ENCODE measurements at places on chromosomes 16 and 17.

DNA sequence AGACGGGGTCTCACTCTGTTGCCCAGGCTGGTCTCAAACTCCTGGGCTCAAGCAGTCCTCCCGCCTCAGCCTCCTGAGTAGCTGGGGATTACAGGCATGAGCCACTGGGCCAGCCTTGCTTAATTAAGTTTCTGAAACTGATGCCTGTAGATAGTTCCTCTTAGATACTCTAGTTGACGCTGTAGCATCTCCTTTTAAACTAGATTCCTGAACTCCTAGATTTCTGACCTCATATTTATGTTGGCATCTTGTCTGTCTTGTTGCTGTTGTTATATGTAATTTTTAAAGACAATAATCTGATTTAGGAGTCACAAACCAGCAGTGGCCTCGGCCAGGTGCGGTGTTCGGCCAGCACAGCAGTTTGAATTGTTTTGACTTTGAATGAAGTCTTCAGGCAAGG lies 37.5 kb downstream of the DHRS7B start:
- DNase-seq, result no peak

GRCh38 chr17:6041246-6041645 lies 28.9 kb upstream of the WSCD1 start:
- DNase-seq, result no peak

- no peak for DNase-seq
Measured at GRCh38 chr17:57694051-57694450, 51.0 kb downstream of the CCDC182 start.

- peak; percentile 55 for DNase-seq
Measured at GRCh38 chr17:74206332-74206818, 2.9 kb downstream of the RPL38 start.

- no peak for DNase-seq
Measured at GRCh38 chr16:69838489-69838888, 76.4 kb downstream of the WWP2 start.

DNA sequence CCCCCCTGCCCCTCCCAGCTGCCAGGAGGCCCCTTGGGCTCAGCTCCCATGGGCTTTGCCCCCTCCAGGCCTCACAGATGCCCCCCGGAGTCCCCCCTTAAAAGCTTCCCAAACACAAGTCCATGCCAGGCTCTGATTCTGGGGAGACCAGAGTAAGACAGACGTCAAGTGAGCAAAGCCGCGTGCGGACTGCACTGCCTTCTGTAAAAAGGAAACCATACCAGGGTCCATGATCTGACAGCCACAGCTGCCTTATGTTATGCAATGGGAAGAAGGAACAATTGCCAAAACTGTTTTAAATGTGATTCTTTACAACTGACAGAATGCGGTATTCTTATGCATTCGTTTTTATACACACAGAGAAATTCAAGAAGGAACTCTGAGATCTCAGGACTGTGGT lies 17.9 kb upstream of the HEXD start:
- DNase-seq, result no peak

- no peak for DNase-seq
Measured at GRCh38 chr16:79359082-79359481, 241.5 kb downstream of the MAF start.

- no peak for DNase-seq
Measured at GRCh38 chr16:19555938-19556771, 652 bp downstream of the VPS35L start.

- no peak for DNase-seq
Measured at GRCh38 chr16:23107117-23107516, 42.1 kb downstream of the USP31 start.

DNA sequence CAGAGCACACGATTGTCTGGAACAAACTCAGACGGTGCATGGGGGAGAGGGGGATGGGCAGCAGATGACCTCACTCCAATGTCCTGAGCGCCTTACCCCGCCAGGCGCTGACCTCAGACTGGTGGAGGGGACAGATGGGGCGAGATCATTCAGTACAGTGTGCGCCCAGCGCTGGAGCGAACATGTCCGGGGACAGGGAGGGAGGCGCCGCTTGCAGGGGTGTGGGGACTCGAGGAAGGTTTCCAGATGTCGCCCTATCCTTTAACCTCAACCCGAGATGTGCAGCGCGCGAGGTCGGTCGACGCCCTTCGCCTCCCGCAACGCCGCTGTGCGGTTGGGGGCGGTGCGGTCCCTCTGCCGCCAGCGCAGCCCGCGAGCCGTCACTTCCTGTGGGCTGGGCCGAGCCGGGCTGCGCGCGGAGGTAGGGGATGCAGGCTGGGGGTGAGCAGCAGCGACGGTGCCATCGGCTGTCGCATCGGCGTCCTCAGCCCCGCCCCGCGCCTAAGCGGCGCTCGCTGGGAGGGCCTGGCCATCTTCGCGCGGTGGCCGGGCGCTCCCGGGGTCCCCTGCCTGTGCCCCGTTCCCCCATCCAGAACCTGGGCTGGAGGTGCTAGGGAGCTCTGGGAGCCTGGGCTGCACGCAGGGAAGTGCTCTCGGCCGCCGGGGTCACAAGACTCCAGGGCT lies 5.3 kb upstream of the CDR2L start:
- peak; percentile 86 for DNase-seq

DNA sequence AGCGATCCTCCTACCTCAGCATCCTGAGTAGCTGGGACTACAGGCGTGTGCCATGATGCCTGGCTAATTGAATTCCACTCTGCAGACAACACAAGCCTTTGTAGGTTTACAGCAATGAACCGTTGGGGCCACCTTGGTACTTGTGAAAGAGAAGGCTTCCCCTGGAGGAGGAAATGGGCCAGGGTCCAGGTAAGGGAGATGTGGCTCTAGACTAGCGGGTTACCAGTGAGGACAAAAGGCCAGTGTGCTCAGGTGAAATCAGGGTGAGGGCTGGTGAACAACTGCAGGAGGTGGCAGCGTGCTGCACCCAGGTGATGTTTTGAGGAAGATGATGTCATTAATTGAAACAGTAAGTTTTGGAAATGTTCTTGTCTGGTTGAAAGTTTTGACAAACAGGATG lies 6.7 kb downstream of the SDR42E1 start:
- DNase-seq, result no peak

DNA sequence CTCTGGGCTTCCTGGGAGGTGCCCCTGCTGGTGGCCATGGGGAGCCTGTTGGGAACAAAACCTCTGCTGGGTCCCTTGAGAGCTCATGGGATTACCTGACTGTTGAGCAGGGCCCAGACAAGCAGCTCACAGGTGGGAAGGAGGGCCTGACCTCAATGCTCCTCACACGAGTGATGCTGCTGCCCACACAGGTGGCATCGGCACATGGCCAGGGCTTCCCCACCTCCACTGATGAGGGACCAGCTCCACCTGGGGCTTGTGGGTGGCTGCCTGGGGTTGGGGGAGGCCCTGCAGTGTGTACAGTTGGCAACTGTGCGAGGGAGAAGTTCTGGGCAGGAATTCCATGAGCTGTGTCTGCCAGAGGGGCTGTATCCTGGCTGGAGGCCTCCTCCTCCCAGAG lies 87.8 kb upstream of the NLRP1 start:
- DNase-seq, result no peak

DNA sequence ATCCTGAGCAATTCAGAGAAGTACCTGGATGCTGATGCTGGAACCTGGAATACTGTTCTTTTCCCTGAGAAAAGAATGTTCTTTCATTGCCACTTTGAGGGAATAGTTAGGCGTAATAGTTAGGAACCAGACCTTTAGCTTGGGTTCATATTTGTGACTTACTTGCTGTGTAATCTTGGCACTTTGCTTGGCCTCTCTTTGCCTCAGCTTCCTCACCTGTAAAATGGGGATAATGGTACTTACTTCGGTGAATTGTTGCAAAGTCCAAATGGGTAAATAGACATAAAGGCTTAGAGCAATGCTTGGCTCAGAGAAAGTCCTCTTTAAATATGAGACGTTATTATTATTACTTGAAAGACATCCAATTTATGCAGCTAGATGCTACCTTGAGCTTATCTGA lies 55.0 kb upstream of the CLEC19A start:
- no peak for DNase-seq

DNA sequence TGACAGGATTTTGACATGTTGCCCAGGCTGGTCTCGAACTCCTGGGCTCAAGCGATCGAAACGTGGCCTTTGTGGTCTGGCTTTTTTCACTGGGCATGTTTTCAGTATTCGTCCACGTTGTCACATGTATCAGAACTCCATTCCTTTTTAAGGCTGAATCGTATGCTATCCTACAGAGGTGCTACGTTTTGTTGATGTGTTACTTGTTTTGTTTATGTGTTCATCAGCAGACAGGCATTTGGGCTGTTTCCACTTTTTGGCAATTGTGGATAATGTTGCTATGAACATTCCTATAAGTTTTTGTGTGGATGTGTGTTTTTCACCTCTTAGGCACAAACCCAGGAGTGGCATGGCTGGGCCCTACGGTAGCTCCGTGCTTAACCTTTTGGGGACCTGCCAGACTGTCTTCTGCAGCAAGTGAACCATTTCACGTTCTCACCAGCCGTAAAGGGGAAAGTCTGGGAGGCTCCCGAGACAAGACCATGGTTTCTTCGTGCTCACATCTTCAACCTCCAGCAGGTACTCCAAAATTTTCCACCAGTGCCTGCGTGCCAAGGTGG lies 26.9 kb downstream of the ADCY9 start:
- DNase-seq, result no peak

- DNase-seq, result no peak
Measured at GRCh38 chr16:47887496-47887895, 268.3 kb downstream of the ABCC12 start.

- no peak for DNase-seq
Measured at GRCh38 chr16:85332175-85332574, 219.9 kb upstream of the CIBAR2 start.

DNA sequence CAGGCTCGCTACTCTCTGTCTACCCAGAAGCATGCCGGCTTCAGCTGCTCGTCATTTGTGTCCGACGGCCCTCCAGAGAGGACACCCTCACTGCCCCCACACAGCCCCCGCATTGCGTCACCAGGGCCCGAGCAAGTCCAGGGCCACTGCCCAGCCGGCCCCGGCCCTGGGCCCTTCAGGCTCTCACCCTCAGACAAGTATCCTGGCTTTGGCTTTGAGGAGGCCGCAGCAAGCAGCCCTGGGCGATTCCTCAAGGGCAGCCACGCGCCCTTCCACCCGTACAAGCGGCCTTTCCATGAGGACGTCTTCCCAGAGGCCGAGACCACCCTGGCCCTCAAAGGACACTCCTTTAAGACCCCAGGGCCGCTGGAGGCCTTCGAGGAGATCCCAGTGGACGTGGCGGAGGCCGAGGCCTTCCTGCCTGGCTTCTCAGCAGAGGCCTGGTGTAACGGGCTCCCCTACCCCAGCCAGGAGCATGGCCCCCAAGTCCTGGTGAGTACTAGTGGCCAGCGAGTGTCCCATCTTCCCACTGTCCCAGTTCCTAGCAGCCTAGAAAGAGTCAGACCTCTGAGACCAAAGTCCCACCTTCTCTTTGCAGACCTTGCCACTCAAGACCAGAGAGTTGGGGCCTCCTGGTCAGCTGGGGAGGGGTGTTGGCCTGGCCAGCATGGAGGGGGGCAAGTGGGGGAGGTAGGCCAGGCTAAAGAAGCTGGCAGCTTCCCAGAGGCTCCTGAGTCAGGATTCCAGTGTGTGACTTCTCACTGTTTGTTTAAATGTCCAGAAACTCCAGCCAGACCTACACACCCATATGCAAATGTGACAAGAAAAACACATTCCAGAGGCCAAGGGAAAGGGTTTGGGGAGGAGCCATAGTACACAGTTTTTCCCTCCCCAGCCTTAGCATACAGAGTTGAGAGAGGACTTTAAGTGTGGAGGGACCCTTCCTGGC lies 18.6 kb downstream of the FOXN1 start:
- DNase-seq, result no peak

DNA sequence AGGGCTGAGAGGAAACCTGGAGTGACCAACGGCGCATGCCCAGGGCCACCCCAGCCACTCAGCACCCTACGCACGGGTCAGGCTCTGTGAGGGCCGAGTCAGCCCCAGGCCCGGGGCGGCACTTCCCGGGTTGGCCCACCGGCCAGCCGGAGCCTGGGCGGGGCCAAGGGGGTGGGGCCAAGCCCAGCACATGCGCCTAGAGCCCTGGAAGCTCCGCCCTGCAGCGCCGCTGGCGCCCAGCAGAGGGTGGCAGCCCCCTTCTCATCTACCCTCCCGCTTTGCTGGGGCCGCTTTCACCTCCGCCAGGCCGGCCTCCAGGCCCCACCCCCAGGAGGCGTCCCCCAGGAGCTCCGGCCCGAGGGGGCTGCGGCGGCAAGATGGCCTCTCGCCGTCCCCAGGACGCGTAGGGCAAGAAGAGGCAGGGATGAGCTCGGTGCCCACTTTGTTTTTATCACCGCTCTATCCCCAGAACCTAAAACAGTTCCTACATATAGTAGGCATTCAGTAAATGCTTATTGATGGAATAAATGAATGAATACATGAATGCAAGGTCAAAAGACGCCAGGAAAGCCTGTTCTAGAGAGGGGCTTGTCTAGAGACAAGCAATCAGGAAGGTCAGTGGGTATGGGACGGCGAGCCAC lies 31.3 kb downstream of the MYO18A start:
- peak; percentile 93 for DNase-seq

GRCh38 chr16:4133897-4134372 lies 17.7 kb upstream of the ADCY9 start:
- no peak for DNase-seq

- DNase-seq, result no peak
Measured at GRCh38 chr16:15553313-15554088, 89.5 kb downstream of the MARF1 start.

DNA sequence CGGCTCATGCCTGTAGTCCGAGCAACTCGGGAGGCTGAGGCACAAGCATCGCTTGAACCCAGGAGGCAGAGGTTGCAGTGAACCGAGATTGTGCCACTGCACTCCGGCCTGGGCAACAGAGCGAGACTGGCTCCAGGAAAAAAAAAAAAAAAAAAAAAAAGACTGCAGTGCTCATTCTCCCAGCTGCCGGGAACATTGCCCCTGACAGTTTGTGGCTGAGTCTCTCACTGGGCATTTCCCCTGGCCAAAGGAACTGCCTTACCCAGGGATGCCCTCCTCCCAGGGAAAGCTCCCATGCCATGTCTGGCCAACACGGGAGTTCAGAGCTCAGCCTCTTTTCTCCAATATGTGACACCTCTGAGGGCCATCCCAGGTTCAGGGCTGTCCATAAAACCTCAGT lies 21.3 kb upstream of the USP10 start:
- DNase-seq, result no peak

DNA sequence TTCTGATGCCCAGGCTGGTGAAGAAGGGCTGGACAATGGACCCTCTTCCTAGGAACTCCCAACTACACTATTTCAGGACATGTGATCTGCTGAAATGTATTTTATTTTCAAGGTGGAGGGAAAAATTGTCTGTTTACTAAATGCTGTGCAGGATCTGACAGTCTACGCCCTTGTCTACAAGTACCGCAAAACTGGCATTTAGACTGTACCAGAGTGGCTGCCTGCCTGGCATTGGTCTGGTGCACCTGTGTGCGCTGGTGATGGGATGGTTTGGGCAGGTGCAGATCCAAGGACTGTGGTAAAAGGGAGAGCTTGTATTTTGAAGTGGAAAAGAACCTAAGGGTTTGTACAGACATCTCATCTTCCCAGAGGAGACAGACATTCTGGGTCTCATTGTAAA lies 79.7 kb downstream of the AIPL1 start:
- DNase-seq, result no peak

- DNase-seq, result no peak
Measured at GRCh38 chr17:79444198-79444597, 166.7 kb downstream of the RBFOX3 start.

DNA sequence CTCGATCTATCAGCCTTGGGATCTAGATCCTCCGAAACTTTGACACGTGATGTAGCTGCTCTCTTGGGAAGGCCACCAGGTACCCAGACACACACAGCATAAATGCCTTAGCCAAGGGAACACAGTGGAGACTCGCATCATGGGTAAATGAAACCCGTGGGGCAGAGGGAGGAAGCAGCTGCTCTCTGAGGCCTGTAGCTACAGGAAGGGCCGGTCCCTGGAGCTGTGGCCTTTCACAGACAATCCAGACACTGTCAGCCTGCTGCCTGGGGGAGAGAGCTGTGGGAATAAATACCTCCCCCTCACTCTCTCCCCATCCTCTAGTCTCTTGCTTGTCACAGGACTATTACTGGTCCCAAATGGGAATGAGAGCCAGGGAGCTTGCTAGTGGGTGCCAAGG lies 351.2 kb downstream of the UTP18 start:
- DNase-seq, result no peak
